ENCODE measurements at places on chromosomes 2 and 18.
A peak's percentile ranks its signal among the peaks of the same experiment; 100 is the strongest.

- no peak for DNase-seq
Measured at GRCh38 chr2:200450288-200450687, 59.6 kb downstream of the KCTD18 start.

- DNase-seq = no peak
Measured at GRCh38 chr2:147698166-147698565, 146.7 kb upstream of the ACVR2A start.

GRCh38 chr2:65040400-65041261 is 15.6 kb upstream of the CEP68 start:
- DNase-seq = peak; percentile 55

- no peak for DNase-seq
Measured at GRCh38 chr2:186269536-186269935, 216.5 kb upstream of the ZC3H15 start.

DNA sequence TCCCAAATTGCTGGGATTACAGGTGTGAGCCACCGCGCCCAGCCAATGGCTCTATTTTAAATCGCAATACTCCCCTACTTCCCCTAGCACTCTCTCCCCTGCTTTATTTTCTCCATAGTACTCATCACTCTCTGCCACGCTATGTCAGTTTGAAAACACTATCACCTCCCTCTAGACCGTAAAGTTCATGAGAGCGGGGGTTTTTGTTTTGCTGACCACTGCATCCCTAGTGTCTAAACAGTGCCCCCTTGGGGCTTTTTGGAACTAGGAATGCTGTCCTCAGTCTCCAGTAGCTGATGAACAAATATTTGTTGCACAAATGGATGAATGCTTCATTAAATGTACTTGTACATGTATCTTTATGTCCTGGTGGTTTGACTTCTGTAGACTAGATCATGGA is 44.1 kb downstream of the ATOH8 start:
- no peak for DNase-seq

GRCh38 chr2:112345030-112346027 is 69.9 kb downstream of the ZC3H6 start:
- no peak for DNase-seq

GRCh38 chr2:71576541-71576940 is 123.2 kb downstream of the DYSF start:
- DNase-seq = no peak

GRCh38 chr18:7037470-7037869 is 80.1 kb downstream of the LAMA1 start:
- DNase-seq = no peak

DNA sequence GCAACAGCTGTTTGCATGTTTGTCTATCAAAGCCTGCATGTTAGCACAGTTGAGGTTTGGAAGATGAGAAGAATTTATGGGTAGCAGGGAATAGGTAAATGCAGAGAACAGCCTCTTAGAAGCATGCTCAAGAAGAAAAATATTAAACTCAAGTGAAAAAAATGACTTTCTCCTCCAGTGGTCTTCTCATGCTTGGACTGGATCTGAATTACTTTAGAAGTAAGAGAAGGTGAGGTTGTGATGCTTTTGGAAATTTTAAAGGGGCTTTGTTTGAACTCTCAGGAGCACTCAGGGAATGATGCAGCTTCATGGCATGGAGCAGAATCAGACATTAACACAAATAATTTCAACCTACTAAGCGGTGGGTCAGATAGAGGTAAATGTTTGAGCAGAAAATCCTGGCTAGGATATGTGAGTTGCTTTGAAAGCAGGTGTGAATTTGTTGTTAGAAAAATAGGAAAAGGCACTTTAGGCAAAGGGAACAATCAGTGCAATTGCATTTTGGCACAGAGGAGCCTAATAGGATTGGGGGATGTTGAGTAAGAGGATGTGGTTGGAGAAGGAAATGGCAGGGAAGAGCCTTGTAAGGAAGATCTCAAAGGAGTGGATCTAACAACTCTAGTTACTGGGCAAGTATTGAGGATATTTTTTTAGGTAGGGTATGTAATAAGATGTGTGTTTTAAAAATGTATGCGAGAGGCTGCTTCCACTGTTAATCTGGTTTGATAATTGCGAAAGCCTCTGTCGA is 76.3 kb downstream of the DDX1 start:
- no peak for DNase-seq

GRCh38 chr18:72086421-72086820 is 457.7 kb downstream of the CBLN2 start:
- no peak for DNase-seq

GRCh38 chr2:159506202-159506601 is 110.1 kb downstream of the BAZ2B start:
- DNase-seq = no peak

- DNase-seq = no peak
Measured at GRCh38 chr2:37843556-37843955, 81.5 kb upstream of the RMDN2 start.

DNA sequence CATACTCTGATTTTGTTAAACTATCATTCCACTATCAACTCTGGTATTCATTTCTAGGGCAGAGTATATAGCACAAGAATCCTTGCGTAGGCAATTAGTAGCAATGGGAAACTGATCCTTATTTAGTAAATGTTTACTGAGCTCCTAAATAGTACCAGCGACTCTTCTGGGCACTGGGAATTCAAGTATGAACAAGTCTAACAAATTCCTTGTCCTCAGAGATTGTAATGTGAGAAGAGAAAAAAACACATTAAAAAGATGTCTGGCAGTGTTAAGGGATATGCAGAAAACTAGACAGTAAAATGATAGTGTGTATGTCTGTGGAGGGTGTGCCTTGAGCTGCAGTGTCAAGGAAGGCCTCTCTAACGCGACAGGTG is 721 bp downstream of the METTL5 start:
- no peak for DNase-seq

DNA sequence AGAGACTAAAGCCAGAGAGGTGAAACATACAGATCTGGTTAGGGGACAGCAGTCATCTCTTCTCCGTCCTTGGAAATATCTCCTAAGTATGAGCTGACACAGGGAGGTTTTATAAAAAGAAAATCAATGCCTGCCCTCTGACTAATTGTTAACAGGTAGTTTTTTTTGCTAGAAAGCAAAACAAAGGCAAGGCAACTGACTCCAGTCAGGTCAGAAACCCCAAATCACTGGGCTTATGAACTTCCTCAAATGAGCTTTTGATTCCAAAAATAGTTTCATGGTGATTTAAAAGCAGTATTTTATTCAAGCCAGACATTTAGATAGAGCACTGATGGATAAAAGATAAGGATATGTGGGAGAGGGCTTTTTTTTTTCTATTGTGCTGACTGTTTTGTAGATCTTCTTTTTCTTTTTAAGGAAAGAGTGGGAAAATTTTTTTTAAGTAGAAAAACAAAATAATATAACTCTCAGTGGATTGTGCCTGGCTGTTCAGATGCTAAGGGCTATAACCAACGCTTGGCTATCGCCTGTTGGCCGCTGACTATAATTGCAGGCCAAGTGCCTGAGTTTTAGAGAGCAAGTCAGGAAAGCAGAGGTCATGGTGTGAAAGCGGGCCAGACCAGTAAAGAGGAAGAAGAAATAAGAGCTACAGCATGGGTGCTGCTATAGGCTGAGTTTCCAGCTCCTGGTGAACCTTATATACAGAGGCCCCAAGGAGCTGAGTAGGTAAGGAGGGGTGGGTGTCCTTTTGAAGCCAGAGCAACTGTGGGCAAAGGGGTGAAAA is 44.9 kb downstream of the MRPL35 start:
- DNase-seq = no peak

DNA sequence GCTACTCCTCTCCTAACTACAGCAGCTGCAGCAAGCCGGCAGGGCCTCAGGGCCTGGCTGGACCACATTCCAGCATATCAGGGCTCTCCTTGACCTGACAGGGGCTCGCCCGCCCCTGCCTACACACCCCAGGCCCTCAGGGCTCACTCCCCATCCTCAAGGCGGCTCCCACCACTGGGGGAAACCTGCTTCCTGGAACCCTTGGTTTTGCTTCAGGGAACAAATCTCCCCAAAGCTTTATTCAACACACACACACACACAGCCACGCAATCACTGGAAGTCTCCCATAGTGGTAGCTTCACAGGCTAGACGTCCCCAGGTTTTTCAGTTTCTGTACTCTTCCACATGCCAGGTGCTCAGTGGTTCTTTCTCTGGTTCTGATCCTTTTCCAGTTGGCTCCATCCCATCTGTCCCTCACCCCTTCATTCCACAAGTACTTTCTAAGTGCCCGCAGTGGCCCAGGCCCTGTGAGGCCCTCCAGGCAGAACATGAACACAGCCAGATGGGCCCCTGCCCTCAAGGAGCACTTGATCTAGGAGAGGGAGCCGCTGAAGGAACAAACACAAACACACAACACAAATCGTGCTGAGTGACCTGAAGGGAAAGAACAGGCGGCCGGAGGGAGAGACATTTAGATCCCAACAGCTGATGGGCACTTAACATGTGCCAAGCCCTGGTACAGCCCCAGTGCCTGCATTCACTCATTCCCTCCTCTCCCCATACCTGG is 51.1 kb downstream of the TNS1 start:
- no peak for DNase-seq

All from 8988T (cell line).